ENCODE measurements at places on chromosomes 3 and 15. TPM values are rescaled to one million over a fixed set of nuclear protein-coding genes. Genes with fewer than 3 reads are reported as not detected.

The CAMKV gene
- not detected for total RNA-seq

The ST6GAL1 gene
- total RNA-seq, result 41.4 TPM

DNA sequence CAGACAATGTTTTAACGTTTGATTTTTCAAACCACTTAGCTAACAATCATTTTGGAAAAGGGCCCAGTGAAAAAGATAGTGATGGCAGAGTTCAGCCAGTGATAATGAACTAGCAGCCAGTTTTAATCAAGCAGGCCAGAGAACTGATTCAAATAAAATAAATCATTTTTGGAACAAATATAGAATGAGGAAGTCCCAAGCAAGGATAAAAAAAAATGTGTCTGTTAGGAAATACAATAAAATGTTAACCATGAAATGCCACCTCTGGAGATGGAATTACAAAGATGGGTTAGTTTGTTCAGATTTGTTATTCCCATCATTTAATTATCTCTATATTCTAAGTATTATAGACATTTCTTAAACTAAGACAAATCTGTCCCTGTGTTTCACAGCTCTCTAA lies 1.1 kb downstream of the HERC1 start:
- no peak for DNase-seq

GRCh38 chr3:170966495-170966894 lies 58.1 kb upstream of the EIF5A2 start:
- DNase-seq, result no peak

- no peak for DNase-seq
Measured at GRCh38 chr15:43901495-43901894, 74.7 kb downstream of the WDR76 start.

GRCh38 chr3:83662381-83662960 lies 1296.3 kb upstream of the CADM2 start:
- DNase-seq, result no peak

DNA sequence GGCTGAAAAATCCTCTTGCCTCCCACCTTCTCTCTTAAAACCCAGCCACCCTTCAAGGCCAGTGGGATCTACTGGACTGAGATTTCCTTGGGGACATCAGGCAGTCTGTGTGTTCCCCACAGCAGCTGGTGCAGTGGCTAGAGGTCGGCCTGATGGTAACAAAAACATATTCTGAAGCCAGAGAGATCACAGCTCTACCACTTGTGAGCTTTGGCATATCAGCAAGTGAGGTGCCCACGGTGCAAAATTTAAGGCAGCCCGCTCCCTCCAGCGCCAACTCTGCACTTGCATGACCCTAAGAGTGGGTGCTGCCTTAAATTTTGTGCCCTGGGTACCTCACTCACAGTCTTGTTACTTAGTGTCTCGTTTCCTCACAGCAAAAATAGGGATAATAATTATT lies 97.2 kb downstream of the MESD start:
- no peak for DNase-seq

DNA sequence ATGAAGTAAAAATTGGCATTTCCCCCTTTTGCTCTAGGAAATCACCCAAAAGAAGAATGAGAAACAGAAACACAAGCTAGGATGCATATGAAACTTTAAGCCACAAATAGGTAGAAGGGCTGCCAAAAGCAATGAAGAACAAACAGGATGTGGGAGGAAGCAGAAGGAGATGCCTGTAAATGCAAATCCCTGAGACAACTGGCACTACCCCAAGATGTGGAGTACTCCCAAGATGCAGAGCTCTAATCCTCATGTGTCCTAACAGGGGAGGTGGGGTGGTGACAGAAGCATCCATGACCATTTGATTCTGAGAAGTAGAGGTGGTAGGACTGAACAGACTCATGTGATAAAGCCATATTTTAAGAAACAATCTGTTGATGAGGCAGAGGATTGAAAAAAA lies 31.9 kb upstream of the ZNF280D start:
- no peak for DNase-seq

GRCh38 chr3:49295489-49296058 lies 18.5 kb upstream of the C3orf62 start:
- no peak for DNase-seq

The HGD gene
- 0.65 TPM for total RNA-seq

- DNase-seq, result no peak
Measured at GRCh38 chr3:64055076-64055475, 31.8 kb upstream of the PSMD6 start.

DNA sequence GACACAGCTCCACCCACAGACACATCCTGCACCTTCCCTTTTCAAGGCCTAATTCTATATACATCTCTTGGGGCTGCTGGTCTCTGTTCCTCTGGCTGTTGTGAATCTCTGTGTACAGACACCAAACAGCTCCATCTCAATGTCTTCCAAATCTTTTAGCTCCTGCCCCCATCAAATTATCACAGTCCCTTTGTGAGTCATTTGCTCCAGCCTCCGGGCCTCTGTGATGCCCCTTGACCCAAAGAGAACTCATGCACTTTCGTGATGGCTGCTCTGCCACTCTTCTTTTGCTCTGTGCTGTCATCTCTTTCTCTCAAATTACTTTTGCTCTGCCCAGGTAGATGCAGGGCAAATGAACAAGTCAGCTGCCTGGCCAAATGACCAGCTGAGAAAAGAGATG lies 369.0 kb upstream of the CDIN1 start:
- no peak for DNase-seq

The PCBP4 gene
- total RNA-seq, result 14.7 TPM

GRCh38 chr3:112348943-112349342 lies 16.0 kb downstream of the CD200 start:
- no peak for DNase-seq

The WDR76 gene
- total RNA-seq, result 15.7 TPM

DNA sequence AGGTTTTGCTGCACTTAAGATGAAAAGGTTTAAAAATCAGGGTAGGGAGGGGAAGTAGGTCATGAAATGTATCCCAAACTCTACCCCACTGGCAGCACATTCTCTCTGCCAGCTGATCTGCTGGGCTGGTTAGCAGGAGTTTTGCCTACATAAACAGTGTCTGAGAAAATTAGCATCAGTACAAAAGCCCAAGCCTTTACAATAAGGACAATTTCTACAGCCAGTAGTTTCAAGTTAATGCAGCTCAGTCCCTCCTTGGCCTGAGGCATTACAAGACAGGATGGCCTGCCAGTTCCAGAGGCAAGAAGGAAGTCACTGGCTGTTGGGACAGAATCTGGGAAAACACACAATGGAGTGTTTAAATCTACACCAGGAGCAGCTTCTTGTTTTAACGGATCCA lies 32.8 kb downstream of the NCEH1 start:
- peak; percentile 15 for DNase-seq

GRCh38 chr3:195551381-195551978 lies 8.4 kb upstream of the PPP1R2 start:
- DNase-seq, result no peak

The HYAL1 gene
- total RNA-seq, result 1.3 TPM

The C2CD4B gene
- total RNA-seq, result not detected

Data from PC-9 (cell line).